Ecto neural progenitor cell (in vitro differentiated cells): ENCODE measurements at places on chromosomes 7 and 10.

DNA sequence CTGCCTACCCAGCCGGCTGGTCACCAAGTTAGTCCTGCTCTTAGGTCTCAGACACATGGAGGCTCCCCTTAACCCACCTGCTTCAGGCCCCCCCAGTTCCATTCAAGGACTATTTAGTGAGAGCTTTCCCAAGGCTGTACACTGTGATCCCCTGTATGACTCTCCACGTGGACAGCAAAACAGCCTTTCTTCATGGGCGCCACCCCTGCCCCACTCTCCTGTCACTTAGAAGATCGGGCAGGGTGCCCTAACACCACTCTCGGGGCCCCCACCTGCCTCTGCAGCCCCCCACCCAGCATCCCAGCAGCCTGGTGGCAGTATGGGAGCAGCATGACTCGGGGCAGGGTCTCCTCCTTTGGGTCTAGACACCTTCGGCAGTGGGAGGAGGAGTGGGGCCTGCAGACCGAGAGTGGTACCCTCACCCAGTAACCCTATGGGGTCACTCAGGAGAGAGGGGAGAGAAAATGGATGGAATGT lies 116.6 kb downstream of the PTPN20 start:
- peak; percentile 30 for DNase-seq

- no peak for DNase-seq
These were observed 2.1 kb downstream of the CAV2 start for GRCh38 chr7:116501425-116502167.

DNA sequence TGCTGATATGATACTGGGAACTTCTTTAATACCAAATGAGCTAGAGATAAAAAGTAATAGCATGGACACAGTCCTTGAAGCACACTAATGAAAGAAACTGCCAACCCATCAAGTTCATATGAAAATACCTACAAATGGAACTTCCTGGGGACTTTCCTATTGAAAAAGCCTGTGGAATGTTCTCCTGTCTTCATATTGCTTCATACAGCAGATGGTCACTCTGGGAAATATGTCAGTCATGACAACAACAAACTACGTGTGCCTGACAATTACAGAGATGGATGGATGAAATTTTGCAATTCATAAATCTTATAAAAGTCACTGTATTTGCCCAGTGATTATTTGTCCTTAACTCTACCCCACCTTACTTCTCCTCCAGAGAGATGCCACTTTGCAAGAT lies 106.6 kb upstream of the COL1A2 start:
- no peak for DNase-seq

GRCh38 chr10:113239566-113240350 lies 289.7 kb downstream of the TCF7L2 start:
- DNase-seq = no peak

- DNase-seq = no peak
These were observed 48.7 kb downstream of the TBATA start for GRCh38 chr10:70736525-70736924.

DNA sequence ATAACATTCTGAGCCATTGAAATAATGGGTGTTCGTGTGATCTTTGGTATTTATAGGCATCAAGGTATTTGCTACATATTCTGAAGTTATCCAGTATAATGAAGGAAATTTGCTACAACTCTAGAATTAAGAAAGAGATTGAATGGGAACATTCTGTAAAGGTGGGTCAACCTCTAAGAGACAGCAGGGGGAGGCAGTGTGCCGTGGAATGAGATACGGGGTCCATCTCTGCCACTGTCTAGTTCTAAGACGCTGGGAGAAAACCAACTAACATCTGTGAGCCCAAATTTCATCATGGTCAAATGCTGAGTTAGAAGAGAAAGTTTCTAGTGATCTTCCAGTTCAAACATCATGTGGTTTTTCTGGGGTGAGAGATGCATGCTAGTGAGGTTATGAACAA lies 368.9 kb downstream of the SORCS1 start:
- peak; percentile 57 for DNase-seq

DNA sequence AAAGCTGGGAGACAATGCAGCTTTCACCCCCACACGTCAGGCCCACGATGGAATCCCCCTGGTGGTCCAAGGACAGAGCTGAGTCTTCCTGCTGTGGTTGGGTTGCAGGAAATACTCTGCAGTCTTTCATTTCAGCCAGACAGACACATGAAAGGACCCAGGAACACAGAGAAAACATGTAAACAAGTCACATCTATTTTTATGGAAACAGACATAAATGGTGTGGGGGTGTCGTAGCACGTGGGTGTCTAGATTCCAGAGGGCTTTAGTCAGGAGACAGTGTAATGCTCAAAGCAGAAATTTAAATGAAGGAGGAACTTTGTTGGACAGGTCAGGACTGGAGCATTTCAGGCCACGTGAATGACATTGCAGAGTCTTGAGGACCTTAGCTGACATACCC lies 444.6 kb downstream of the SUGCT start:
- no peak for DNase-seq

DNA sequence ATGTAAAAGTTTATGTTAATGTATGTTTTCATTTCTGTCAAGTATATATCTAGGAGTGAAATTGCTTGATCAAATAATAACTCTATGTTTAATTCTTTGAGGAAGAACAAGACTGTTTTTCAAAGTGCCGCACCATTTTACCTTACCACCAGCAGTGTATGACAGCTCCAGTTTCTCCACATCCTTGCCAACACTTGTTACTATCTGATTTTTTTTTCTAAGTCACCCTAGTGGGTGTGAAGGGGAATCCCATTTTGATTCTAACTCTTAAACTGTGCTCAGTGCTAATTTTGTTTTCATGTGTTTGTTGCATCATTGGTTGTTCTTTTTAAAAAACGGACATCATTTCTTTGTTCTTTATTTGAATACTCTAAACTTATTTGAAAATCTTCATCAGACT lies 120.2 kb upstream of the CDK6 start:
- no peak for DNase-seq

GRCh38 chr7:158804335-158804734 lies 25.0 kb downstream of the ESYT2 start:
- no peak for DNase-seq

DNA sequence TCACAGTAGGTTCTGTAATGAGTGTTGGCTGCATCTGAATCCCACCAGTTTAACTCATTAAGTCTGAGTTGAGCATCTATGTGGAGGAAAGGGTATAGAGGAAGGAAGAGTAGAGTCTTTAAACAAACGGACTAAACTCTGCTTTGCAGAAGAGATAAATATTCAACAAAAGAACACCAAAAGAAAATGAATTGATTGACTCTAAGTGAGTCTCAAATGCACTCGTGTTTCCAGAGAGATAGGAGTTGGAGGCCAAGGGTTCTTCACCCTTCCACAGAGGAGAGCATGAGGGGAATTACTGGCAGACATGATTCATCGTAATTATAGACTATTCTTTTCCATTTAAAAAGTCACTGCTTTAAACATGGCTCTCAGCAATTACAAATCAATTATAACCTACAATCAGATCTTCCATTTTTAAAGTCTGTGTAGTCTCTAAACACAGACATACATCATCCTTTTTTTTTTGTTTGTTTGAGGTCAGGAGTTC lies 56.3 kb downstream of the PLPP4 start:
- DNase-seq = no peak

DNA sequence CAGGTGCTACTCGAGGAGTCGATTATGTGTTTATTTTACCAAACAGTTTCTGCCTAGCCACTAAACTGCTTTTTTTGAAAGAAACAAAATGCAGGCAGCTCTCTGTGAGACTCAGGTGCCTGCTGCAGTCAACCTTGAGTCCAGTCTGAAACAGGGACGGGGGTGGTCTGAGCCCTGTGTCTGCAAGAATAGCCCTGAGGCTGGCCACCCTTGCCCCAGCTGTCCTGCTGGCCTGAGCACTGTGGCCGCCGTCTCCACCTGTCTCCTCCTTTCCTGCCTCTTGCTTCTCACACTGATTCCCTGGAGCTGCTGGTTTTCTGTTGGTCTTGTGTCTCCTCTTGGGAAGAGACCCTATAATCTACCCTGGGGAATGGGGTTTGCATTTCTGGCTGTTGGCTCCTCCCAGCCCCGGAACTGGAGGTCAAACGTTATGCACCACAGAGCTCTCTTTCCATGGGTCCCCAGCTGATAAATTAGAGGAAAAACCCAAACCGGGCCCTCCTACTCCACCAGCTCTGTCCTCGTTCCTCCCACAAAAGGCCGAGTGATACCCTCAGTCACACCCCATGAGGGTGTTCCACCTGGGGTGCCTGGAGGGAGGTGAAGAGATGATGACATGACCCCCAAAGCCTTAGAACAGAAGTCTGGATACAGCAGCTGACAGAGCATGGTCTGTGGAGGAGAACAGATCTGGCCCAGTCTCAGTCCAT lies 15.0 kb upstream of the SLC18A3 start:
- DNase-seq = peak; percentile 35

DNA sequence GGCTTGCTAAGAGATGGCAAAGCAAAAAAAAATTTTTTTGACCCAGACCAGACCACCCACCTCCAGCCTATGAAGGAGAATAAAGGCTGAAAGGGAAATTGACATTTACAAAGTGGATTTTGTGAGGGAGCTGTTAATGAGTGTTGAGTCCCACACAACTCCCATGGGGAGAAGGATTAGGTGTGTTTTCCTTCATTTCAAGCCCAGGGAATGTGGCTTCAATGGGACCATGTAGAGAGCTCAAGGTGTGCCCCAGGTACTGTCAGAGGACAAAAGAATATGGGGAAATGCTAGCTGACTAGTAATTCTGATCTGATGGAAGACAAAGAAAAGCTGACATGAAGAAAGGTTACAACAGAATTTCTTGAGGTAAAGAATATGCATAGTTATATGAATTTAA lies 48.8 kb upstream of the COL1A2 start:
- DNase-seq = no peak

DNA sequence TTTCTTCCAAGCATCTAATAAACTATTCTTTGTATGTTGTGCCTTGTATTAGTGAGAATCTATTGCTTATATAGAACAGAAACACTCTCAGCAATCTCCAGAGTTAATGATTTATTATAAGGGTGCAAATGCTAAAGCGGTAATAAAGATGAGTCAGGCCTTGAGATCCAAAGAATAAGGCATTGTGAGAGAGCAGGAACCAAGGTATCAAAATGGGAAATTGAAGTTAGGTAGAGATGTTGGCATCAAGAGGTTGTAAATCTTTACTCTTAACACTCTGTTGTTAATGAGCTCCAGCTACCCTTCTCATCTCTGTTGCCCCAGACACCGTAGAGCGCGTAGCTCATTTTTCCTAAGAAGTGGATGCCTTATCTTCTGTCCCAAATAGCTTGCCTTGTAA lies 375.2 kb downstream of the ARL4A start:
- no peak for DNase-seq

GRCh38 chr7:37446371-37446770 lies 2.3 kb downstream of the ELMO1 start:
- DNase-seq = no peak

DNA sequence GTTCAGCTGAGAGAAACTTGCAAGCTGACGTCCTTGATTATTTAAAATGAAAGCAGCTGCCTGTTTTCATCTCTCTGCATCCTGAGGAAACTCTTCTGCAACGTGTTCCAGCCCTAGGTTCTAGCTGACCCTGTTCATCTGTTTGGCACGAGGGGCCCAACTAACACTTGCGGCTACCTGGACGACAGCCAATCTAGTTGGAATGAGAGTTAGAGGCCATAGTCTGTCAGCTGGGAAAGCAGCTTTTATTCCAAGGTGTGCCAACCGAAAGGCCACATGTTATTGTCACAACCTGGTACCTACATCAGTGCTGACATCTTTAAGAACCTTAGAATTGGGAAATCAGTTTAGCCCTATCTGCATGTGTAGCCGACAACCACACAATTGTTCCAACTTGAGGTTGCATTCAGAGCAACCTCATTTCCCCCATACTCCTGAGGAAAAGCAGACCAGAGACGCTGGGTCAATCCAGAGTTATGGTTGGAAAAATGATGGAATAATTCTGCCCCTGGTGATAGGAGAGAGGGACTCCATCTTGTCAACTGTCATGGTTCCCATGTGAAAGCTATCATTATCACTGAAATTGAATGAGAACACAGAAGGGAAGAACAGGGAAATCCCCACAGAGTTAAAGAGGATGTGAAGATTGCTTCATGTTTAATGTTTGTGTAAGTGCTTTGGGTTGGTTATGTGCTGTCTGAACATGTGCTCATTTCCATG lies 121.6 kb downstream of the EGFR start:
- DNase-seq = no peak

DNA sequence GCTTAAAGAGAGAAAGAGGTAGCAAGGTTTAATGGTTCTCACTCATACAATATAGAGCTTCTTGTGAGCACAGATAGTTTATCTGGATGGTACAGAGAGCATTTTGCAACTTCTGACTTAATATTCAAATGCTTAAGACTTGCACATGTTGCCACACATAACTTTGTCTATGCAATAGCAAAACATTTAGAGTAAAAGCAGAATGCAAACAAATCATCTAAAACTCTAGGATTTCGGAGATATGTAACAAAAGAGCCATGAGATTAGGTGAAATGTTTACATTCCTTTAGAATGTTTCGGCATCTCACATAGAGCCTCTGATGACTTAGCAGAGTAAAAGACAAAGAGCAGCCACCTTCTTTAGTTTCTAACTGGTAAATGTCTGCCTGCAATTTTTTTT lies 717.1 kb upstream of the LRRN3 start:
- no peak for DNase-seq

GRCh38 chr10:5092848-5093790 lies 1.1 kb upstream of the AKR1C3 start:
- DNase-seq = no peak

- peak; percentile 66 for DNase-seq
These were observed 162.2 kb downstream of the SH3PXD2A start for GRCh38 chr10:103692952-103693811.

GRCh38 chr7:111734954-111735660 lies 172.8 kb upstream of the IMMP2L start:
- no peak for DNase-seq

- DNase-seq = peak; percentile 95
These were observed 32.1 kb downstream of the LRRC27 start for GRCh38 chr10:132363921-132364593.

DNA sequence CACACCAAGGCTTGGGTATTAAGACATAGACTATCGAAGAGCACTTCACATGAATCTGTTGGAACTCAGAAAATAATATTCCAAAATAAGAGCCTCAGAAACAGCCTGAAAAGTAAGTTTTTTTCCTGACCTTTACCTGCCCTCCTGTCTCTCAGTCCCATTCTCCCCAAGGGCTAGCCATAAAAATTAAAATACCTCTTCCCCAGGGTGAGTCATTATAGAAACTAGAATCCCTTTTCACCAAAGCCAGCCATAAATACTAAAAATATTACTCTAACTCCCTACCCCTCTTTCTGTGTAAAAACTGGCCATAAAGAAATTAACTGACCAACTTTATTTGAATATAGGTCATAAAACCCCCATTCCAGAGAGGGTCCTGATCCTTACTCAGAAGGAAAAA lies 87.9 kb upstream of the TMEM106B start:
- no peak for DNase-seq
